H9 (cell line): ENCODE measurements at places on chromosomes 2 and 18. TPM values are rescaled to one million over a fixed set of nuclear protein-coding genes. Genes with fewer than 3 reads are reported as not detected.

- no peaks in the 10 kb centered on the region for H3K36me3 ChIP-seq
- no peaks in the 10 kb centered on the region for H3K4me1 ChIP-seq
- no peak for DNase-seq
- H3K27me3 ChIP-seq: no peaks in the 10 kb centered on the region
- no peak overlapping the region for H3K4me3 ChIP-seq
Measured at GRCh38 chr18:59575995-59576394, 121.2 kb downstream of the CCBE1 start.

DNA sequence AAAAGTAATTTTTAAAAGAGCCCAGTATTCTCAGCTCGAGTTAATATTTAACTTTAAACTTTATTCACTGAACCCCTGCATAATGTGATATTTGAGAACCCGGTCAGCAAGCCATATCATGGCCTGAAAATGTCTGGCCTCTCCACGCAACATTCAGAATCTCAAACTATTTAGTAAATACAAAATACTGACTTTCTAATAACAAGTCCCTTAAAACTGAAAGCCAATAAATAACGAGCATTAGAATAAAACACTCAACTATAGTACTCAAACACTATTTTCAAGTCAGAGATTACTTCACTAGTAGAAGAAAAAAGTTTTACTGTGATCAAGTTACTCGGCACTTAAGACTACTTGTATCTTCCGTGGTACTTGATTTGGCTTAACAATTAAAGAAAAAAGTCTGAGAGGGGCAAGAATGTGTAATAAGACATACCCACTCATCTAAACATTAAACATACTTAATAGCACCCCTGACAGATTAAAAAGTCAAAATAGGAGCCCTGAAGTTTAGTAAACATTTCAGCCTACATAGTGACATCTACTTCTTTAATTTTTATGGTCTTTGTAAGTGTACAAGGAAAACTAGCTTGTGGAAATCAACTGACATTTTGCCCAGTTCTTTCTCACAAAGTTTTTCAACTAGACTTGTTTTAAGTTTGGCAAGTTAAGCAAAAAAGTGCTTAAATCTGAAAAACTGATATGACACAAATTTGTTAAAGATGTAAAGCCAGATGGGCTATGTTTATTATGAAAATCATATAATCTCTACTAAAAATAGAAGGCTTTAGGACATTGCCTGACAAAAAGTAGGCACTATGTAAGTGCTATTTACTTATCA is 38.2 kb downstream of the RTN4 start:
- no peak overlapping the region for H3K27ac ChIP-seq
- H3K36me3 ChIP-seq: no peaks in the 10 kb centered on the region
- H3K4me3 ChIP-seq: no peak overlapping the region
- no peaks in the 10 kb centered on the region for H3K27me3 ChIP-seq
- no peak for DNase-seq

- no peaks in the 10 kb centered on the region for H3K4me1 ChIP-seq
- peaks cover 8% of the 10 kb centered on the region for H3K36me3 ChIP-seq
- H3K27ac ChIP-seq: no peak overlapping the region
- H3K27me3 ChIP-seq: no peaks in the 10 kb centered on the region
- no peak for DNase-seq
Measured at GRCh38 chr2:180219491-180219890, 212.4 kb upstream of the CWC22 start.

DNA sequence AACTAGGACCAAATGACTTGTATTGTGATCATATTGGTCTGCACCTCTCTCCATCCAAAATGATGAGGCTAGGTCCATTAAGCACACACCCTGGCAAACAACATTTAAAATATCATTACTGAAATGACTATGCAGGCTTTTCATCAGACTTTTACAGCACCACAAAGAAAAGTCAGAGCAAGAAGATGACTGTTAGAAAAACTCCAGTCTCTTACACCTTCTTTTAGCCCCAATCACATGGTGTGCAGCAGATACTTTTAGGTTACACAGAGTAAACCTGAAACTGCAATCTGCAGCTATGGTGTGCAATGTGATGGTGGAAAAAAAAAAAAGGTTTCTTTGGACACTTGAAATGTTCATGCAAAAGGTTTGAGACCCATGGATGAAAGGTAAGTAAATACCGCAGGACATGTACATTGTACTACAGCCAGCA is 5.4 kb upstream of the POLI start:
- no peak for DNase-seq
- no peak overlapping the region for H3K4me3 ChIP-seq
- H3K27ac ChIP-seq: no peak overlapping the region
- H3K27me3 ChIP-seq: no peaks in the 10 kb centered on the region

- peaks cover 2% of the 10 kb centered on the region; the same call in 1 of the 2 replicates for H3K4me1 ChIP-seq
- H3K36me3 ChIP-seq: no peaks in the 10 kb centered on the region; the same call in 1 of the 3 replicates
- H3K27me3 ChIP-seq: no peaks in the 10 kb centered on the region
- no peak overlapping the region for H3K27ac ChIP-seq
- no peak overlapping the region for H3K4me3 ChIP-seq
Measured at GRCh38 chr2:1696472-1696871, 47.8 kb downstream of the PXDN start.

DNA sequence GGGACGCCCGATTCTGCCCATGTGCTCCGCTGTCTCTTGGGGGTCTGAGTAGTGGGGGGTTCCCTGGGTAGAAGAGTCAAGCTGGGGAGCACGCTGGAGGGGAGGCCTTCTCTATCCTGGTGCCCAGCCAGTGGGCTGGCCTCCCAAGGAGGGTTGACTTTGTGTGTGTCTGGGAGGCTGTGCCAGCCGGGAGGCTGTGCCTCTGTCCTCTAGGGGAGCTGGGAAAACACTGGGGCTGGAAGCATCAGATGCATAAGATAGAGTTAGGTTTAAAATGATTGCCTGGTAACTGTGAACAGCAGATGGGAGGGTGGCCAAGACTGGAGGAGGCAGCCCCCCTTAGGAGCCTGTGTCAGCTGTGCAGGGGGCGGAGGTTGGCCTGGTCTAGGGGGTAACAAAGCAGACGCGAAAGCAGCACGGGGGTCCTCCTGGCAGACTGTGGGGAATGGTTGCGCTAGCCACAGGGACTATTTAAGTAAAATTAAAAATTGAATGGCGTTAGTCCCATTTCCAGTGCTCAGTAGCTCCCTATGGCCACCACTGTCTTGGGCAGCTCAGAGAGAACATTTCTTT is 1.3 kb downstream of the ING5 start:
- H3K4me3 ChIP-seq: peak overlapping the region; percentile 78
- H3K4me1 ChIP-seq: no peaks in the 10 kb centered on the region
- H3K36me3 ChIP-seq: peaks cover 24% of the 10 kb centered on the region
- no peak overlapping the region for H3K27ac ChIP-seq
- no peaks in the 10 kb centered on the region for H3K27me3 ChIP-seq

GRCh38 chr2:58709274-58709673 is 468.1 kb upstream of the FANCL start:
- no peaks in the 10 kb centered on the region for H3K36me3 ChIP-seq
- H3K4me1 ChIP-seq: peaks cover 4% of the 10 kb centered on the region; the same call in 1 of the 2 replicates
- no peak for DNase-seq
- no peak overlapping the region for H3K27ac ChIP-seq

DNA sequence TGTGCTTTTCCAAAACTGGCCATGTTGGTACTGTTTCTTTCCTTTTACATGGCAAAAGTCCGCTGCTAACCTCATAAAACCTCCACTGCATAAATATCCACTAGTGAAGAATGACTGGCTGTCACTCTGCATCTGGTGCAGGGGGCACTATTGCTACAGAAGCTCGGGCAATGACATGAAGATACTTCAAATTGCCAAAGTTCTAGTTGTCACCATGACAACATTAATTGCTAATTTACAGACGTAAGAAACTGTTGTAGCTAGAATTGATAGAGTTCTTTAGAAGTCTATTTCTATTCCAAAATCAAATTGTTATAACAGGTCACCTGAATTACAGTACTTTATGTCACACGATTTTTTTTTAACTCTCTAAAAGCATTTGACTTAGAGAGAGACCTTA is 845 bp downstream of the CFAP210 start:
- peak overlapping the region; percentile 96 for H3K4me3 ChIP-seq
- no peak overlapping the region for H3K27ac ChIP-seq
- H3K36me3 ChIP-seq: peaks cover under 1% of the 10 kb centered on the region; the same call in 2 of the 3 replicates
- DNase-seq: no peak
- no peaks in the 10 kb centered on the region for H3K4me1 ChIP-seq

- H3K27me3 ChIP-seq: no peaks in the 10 kb centered on the region
- H3K27ac ChIP-seq: no peak overlapping the region
- DNase-seq: no peak
- H3K36me3 ChIP-seq: no peaks in the 10 kb centered on the region
- no peaks in the 10 kb centered on the region for H3K4me1 ChIP-seq
- H3K4me3 ChIP-seq: no peak overlapping the region
Measured at GRCh38 chr2:106076941-106077340, 117.2 kb downstream of the UXS1 start.

- H3K27ac ChIP-seq: no peak overlapping the region
- peaks cover 3% of the 10 kb centered on the region for H3K36me3 ChIP-seq
- H3K4me1 ChIP-seq: no peaks in the 10 kb centered on the region
Measured at GRCh38 chr2:27779417-27780055, 8.0 kb downstream of the MRPL33 start.

MGAT4A gene
- 3.3 and 3.5 TPM in 2 replicates for total RNA-seq

FARSB gene
- total RNA-seq: 31.2 and 32.1 TPM in 2 replicates

IL37 gene
- total RNA-seq: 0.55 TPM in 1 of 2 replicates, not detected in the other

SLC9A4 gene
- total RNA-seq: not detected in 2 replicates

ACMSD gene
- not detected in 2 replicates for total RNA-seq

ABHD1 gene
- total RNA-seq: 0.31 and 0.61 TPM in 2 replicates

DSC1 gene
- not detected in 2 replicates for total RNA-seq
